Psoas muscle (tissue), 8 donors: ENCODE measurements at places on chromosomes 4 and X. TPM values are rescaled to one million over a fixed set of nuclear protein-coding genes. Genes with fewer than 3 reads are reported as not detected.

NALF2 gene
- polyA plus RNA-seq: 0.26 TPM

COX7B2 gene
- polyA plus RNA-seq: not detected

MAGEA11 gene
- not detected for polyA plus RNA-seq

RIBC1 gene
- 0.44 TPM for polyA plus RNA-seq

ZCCHC12 gene
- not detected for polyA plus RNA-seq

BEX5 gene
- polyA plus RNA-seq: 0.19 TPM

UGT2A1 gene
- polyA plus RNA-seq: not detected

CT45A10 gene
- not detected for polyA plus RNA-seq

WFS1 gene
- polyA plus RNA-seq: 7.0 TPM

SPINK2 gene
- polyA plus RNA-seq: 0.09 TPM

STATH gene
- not detected for polyA plus RNA-seq

SPRY1 gene
- 24.6 TPM for polyA plus RNA-seq

KCND1 gene
- 0.03 TPM for polyA plus RNA-seq

MAGEB2 gene
- polyA plus RNA-seq: not detected

GDPD2 gene
- polyA plus RNA-seq: not detected

HTN3 gene
- not detected for polyA plus RNA-seq

CRMP1 gene
- polyA plus RNA-seq: 0.13 TPM

LRIT3 gene
- 0.03 TPM for polyA plus RNA-seq

SRPX2 gene
- 2.1 TPM for polyA plus RNA-seq

PCGF3 gene
- 11.3 TPM for polyA plus RNA-seq

XPNPEP2 gene
- polyA plus RNA-seq: 0.52 TPM

AWAT2 gene
- not detected for polyA plus RNA-seq

GABRB1 gene
- not detected for polyA plus RNA-seq

MAGEA1 gene
- not detected for polyA plus RNA-seq

CHRNA9 gene
- not detected for polyA plus RNA-seq

NAA11 gene
- not detected for polyA plus RNA-seq

ESX1 gene
- not detected for polyA plus RNA-seq

HSD17B13 gene
- 0.03 TPM for polyA plus RNA-seq

STAP1 gene
- polyA plus RNA-seq: 0.04 TPM

RTL5 gene
- polyA plus RNA-seq: 0.37 TPM
